ENCODE measurements at places on chromosomes 12 and 14. TPM values are rescaled to one million over a fixed set of nuclear protein-coding genes. Genes with fewer than 3 reads are reported as not detected.

DNA sequence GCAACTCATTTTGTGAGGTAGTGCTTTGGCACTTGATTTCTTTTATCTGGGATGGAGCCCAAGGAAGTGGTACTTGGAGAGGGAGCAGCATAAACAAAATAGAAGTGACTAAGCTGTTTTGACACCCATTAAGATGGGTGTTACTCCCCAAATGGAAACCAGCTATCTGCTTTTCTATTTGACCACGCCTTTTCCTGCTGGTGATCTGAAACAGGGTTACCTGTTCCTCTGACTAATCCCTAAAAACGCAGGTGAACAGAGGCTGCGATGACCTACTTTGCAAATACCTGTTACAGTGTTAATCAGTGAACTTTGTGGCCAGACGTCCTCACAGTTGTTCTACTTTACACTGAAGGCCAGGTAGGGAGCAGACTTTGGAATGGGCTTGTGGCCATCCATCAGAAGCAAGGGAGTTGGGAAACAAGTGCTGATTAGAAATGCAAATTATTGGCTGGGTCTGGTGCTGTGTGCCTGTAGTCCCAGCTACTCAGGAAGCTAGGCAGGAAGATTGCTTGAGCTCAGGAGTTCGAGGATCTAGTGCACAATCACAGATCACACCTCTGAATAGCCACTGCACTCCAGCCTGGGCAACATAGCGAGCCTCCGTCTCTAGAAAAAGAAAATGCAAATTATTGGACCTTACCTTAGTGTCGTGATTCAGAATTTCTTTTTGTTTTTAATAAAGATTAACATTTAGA is 58.3 kb upstream of the HECTD1 start:
- no peak for DNase-seq

Gene SSPN
- total RNA-seq: 78.5 TPM

DNA sequence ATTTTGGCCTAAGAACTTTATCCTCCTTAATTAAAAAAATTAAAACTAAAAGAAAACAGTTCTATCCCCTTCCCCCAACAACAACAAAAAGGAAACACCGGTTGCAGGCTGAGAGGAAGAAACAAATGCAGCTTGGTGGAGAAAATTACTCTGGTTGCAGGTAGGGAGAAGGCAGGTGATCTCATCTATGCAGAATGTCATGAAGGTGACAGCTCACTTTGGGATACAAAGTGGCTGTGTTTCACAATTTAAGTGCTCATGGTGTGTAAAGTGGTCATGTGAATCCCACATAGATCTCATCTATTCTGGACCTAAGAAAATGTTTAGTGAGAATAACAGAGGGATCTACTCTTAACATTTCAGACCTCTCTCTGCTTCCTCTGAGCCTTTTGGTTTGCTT is 219.7 kb upstream of the PKP2 start:
- DNase-seq: no peak

- DNase-seq: no peak
These were observed 551.2 kb upstream of the SEL1L start for GRCh38 chr14:82084813-82085212.

GRCh38 chr14:104657563-104658324 is 31.7 kb upstream of the INF2 start:
- DNase-seq: no peak

Gene TUNAR
- total RNA-seq: not detected

- no peak for DNase-seq
These were observed 22.4 kb upstream of the GPR33 start for GRCh38 chr14:31510222-31510621.

DNA sequence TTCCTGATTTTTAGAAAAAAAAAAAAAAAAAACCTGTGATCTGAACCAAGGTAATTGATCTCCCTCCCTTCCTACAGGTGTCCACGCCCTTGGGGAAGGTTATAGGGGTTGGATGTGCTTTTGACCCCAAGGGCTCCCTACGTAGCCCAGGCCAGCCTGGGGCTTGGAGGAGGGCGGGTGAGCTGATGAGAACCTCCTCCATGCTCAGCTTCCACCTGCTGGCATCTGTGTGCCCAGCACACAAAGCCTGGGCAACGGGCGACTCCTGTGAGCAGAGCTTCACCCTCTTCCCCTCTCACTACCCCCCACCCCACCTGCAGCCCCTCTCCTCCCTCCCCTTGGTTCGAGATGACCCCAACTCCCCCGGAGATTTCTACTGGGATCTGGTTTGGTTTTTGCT is 25.3 kb upstream of the INF2 start:
- no peak for DNase-seq

Gene NAV3
- total RNA-seq: 97.2 TPM

Gene PLEKHG7
- total RNA-seq: 0.37 TPM

- no peak for DNase-seq
These were observed 29.5 kb upstream of the C12orf50 start for GRCh38 chr12:88058719-88059077.

Gene WIF1
- 2.9 TPM for total RNA-seq

- DNase-seq: no peak
These were observed 174.7 kb upstream of the DAAM1 start for GRCh38 chr14:59013672-59014298.

Gene LRIG3
- total RNA-seq: 139 TPM

Gene ANO4
- 3.5 TPM for total RNA-seq

GRCh38 chr12:96587691-96588090 is 98.3 kb downstream of the CFAP54 start:
- no peak for DNase-seq

DNA sequence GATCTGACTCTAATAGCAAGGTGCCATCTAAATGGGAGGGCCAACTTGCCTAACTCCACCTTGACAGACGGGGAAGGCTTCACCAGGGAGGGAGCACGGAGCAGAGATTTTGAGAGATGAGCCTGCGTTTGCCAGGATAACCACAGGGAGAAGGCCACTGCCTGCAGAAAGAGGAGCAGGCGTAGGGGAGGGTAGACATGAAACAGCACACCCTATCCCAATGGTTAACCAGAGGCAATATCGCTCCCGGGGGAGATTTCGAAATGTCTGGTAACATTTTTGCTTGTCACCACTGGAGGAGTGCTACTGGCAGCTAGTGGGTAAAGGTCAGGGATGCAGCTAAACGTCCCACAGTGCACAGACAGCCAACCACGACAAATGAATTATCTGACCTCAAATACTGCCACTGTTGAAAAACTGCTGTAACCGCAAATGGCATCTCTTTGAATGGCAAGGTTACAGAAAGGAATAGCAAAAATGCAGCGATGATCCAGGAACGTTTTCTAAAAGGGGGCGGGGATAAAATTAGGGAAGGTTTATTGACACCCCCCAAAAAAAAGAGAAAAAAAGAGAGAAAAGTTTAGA is 126.0 kb upstream of the ATF7IP start:
- no peak for DNase-seq

Gene GRIN2B
- 1.7 TPM for total RNA-seq

DNA sequence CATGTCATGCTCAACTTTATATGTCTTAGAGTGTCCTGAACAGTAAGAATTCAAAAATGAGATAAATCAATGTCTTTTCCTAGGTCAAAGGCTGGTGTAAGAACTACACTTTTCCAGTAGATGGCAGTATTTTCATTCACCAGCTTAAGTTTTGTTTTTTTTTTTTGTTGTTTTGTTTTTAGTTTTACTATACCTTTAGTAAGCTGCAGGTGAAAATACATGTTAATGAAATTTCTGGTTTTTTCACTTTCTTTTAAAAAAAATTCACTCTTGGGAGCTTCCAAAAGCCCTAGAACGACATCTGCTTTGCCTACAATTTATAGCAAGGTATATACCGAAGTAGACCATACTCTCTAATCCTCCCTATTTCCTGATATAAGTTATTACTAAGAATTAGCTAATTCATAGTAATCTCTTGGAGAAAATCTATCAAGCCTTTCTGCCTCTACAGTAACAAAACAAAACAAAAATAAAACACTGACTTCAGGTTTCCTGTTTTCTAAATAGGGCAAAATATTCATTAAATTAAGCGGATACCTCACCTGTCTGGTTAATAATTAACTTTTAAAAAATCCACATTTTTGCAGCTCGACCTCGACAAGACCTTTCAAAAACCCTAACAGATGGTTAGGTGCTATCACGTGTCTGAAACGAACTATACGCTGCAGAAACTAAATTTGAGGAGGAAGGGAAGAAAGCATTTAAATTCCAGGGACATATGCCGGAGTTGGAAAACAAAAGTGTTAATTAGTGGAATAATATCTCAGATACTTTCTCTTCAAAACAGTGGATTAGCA is 2.7 kb upstream of the SAMD4A start:
- no peak for DNase-seq

- no peak for DNase-seq
These were observed 103.7 kb downstream of the BCL11B start for GRCh38 chr14:99168330-99168729.

Gene ELK3
- total RNA-seq: 42.9 TPM

- DNase-seq: no peak
These were observed 102.2 kb downstream of the ARF6 start for GRCh38 chr14:49994951-49995561.

Gene NEUROD4
- total RNA-seq: 0.11 TPM

Gene DEGS2
- total RNA-seq: 6.5 TPM

Gene C1S
- total RNA-seq: 196 TPM

DNA sequence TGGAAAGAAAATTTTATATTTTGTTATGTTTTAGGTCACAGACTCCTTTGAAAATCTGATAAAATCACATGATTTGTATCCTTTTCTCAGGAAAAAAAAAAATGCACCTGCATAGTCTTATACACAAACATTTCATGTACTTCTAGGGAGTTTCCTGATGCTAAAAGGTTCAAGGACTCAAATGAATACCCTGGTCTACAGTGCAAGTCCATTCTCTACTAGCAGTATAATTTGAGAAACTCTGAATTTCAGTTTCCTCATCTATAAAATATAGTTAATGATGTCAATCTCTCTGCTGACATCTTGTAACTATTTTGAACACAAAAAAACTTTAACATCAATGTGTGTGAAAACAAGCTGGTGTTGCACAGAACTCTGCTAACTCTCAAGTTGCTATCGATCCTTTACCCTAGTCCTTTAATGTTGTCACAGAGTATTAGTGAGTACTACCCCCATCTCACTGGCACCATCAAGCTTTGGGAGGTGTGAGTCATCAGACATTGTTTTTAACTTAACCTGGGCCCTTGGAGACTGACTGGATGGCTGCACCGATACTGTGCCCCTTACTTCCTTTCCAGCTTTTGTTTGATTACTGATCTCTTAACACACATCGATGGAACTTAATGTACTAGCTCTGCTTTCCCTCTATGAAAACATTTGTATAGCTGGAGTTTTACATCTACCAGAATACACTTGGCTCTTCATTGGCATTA is 251.9 kb upstream of the SOX5 start:
- no peak for DNase-seq

Gene FITM1
- total RNA-seq: 4.2 TPM

DNA sequence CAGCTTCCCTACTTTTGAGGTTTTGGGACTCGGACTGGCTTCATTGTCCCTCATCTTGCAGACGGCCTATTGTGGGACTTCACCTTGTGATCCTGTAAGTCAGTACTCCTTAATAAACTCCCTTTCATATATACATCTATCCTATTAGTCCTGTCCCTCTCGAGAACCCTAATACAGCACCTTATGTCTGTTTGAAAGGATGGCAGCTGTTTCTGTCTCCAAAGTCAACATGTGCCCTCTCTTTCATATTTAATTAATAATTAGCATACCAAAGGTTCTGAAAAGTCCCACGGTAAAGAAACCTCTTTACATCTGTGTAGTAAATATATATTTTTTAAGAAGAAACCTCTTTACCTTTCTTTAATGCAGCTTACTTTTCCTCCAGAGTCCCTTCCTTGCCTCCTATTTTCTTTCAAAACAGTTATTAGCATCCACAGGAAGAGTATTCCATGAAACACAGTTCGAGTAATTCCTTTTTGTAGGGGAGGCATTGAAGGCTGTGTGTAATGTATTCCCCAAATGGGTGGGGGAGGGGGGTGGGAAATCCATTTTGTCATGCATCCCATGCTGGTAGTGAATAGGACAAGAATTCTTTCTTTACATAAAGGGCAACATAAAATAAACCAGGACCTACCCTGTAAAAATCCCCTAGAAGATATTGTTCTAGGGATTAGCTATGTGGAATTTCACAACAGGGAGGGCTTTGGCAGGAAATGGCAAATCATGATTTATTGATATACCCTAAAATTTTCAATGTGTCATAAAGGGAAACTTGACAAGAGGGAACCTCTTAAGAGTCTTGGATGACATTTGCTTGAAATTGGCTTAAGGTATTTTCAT is 241.5 kb downstream of the SUDS3 start:
- DNase-seq: no peak

DNA sequence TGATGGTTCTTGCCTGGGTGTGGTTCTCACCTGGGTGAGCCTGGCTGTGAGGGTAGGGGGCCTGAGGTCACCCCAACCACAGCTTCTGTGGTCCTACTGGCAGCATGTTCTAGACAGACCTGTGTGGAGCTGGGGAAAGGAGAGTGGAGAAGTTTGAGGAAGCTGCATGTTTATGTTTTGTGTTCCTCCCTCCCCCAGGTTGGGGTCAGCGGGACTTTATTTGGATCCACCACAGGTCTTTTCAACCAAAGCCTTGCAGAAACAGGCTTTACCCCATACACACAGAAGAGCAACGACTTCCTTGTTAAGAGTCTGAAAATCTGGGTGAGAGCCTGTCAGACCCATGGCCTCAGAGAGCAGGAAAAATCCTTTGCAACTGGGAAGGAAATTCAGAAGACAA is 5.6 kb downstream of the CD9 start:
- DNase-seq: no peak

Gene TRHDE
- 21.4 TPM for total RNA-seq

Gene SDSL
- total RNA-seq: 0.48 TPM

Gene SRRM4
- total RNA-seq: 0.42 TPM

- DNase-seq: no peak
These were observed 308.2 kb downstream of the C12orf50 start for GRCh38 chr12:87720967-87721366.

- no peak for DNase-seq
These were observed 134.7 kb upstream of the DCN start for GRCh38 chr12:91317306-91317705.

Gene RNF41
- total RNA-seq: 42.9 TPM

DNA sequence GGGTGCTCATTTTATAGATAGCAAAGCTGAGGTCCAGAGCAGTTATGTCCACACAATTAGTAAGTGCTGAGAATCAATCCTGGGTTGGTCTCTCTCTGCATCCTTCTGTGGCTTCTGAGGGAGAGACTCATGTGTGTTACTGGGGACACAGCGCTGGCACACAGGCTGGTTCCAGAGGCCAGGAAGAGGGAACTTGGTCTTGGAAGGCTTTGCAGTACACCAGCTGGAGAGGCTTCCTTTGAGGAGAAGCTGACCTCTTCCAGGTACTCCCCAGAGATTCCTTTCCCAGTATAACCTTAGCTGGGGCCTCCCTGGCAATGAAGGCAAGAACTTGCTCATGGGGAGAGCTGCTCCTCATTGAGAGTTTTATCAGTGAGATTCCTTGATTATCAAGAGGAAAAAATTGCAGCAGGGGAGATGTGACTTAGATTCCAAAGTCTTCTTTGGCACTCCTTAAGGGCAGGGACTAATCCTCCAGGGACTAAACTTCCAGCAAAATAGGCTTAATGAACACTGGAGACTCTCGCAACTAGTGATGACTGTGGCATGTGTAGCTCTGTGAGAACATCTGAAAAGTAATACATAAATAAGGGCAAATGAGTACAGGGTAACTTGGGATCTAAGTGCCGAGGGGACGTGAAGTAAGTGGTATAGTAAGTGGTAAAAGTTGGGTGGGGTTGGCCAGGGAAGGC is 13.9 kb upstream of the KRT80 start:
- DNase-seq: no peak

Gene TDP1
- 20.5 TPM for total RNA-seq

- no peak for DNase-seq
These were observed 21.8 kb upstream of the FBXO34 start for GRCh38 chr14:55249423-55249822.

- no peak for DNase-seq
These were observed 1832.8 kb upstream of the FLRT2 start for GRCh38 chr14:83697099-83697498.

Gene PLEKHD1
- 0.11 TPM for total RNA-seq
